ENCODE measurements at places on chromosomes 5 and 9. TPM values are rescaled to one million over a fixed set of nuclear protein-coding genes. Genes with fewer than 3 reads are reported as not detected.

DNA sequence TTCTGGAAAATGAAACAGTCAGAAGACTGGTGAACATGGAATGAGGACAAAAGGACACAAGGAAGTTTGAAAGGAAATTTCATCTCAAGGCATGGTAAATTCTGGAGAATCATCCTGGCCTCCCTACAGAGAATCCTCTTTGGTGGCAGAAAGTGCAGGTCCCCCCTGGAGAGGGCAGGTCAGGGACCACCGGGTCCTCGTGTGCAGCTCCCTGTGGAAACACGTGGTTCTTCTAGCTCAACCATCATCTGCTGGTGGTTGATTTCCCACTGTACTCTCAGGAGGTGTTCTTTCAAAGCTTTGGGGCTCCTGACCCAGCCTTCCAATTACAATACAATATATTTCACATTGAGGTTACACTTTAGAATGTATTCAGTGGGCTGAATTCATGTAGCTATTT, 2.6 kb upstream of the GTF3C5 start:
- H3K4me3 ChIP-seq = no peak overlapping the region
- H3K4me1 ChIP-seq = no peaks in the 10 kb centered on the region
- peaks cover 11% of the 10 kb centered on the region for H3K36me3 ChIP-seq
- no peak for DNase-seq
- H3K27ac ChIP-seq = no peak overlapping the region

- no peak overlapping the region for H3K4me3 ChIP-seq
- peaks cover 10% of the 10 kb centered on the region for H3K4me1 ChIP-seq
- H3K27ac ChIP-seq = no peak overlapping the region
- no peaks in the 10 kb centered on the region for H3K27me3 ChIP-seq
Observed at GRCh38 chr5:54765165-54766028, 220.0 kb downstream of the ESM1 start.

- DNase-seq = peak; percentile 64
- H3K27me3 ChIP-seq = no peaks in the 10 kb centered on the region
- no peaks in the 10 kb centered on the region for H3K36me3 ChIP-seq
- H3K27ac ChIP-seq = no peak overlapping the region
- no peak overlapping the region for H3K4me3 ChIP-seq
- no peaks in the 10 kb centered on the region for H3K4me1 ChIP-seq
Observed at GRCh38 chr9:127724012-127724411, 8.1 kb downstream of the TTC16 start.

- no peak overlapping the region for H3K27ac ChIP-seq
- no peaks in the 10 kb centered on the region for H3K4me1 ChIP-seq
- no peak overlapping the region for H3K4me3 ChIP-seq
- no peaks in the 10 kb centered on the region for H3K36me3 ChIP-seq
Observed at GRCh38 chr5:135501965-135502364, 33.8 kb downstream of the NEUROG1 start.

GRCh38 chr9:124593200-124593599, 86.0 kb upstream of the NR5A1 start:
- H3K27me3 ChIP-seq = no peaks in the 10 kb centered on the region
- H3K4me1 ChIP-seq = peaks cover 30% of the 10 kb centered on the region
- H3K36me3 ChIP-seq = no peaks in the 10 kb centered on the region
- no peak for DNase-seq
- peak overlapping the region; percentile 70 for H3K4me3 ChIP-seq

DNA sequence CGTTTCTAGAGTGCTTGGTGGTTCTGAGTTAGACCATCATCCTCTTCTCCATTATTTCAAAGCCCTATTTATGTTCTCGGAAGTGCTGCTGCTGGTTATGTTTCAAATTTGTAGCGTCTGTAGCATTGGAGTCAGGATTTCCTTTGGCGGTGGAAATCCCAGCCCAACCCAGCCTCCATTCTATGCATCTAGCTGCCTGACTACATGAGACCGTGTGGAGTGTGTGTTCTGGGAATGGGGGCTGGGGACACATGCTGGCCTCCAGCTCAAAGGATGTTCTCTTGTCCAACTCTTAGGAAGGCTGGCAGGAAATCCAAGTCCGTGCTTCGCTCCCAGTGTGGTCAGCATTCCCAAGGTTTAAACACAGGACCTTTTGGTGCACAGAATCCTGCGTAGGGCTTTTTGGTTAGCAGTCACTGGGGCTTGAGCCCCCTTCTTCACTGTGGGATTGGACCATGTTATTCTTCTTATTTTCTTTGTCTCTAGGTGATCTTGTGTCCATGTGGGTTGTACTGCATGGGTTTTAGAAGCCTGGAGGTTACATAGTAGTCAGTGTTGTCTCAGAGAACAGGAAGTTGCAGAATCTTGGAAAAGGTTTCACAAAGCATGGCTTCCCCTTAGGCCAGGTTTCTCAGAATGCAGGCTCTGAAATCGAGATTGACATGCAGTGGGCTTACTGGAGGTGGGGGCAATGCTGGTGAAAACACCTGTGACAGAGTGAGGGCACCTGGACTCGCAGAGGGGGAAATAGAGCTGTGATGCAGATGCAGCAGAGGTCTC, 132.2 kb downstream of the ARHGAP26 start:
- no peaks in the 10 kb centered on the region for H3K27me3 ChIP-seq
- H3K27ac ChIP-seq = peak overlapping the region; percentile 58

GRCh38 chr9:117744856-117745389, 40.7 kb downstream of the TLR4 start:
- H3K27me3 ChIP-seq = peaks cover 19% of the 10 kb centered on the region
- H3K36me3 ChIP-seq = no peaks in the 10 kb centered on the region
- DNase-seq = no peak
- peaks cover 3% of the 10 kb centered on the region for H3K4me1 ChIP-seq
- no peak overlapping the region for H3K27ac ChIP-seq

GRCh38 chr9:33880211-33881089, 63.5 kb downstream of the UBE2R2 start:
- no peak overlapping the region for H3K27ac ChIP-seq
- DNase-seq = peak; percentile 73
- peaks cover 7% of the 10 kb centered on the region for H3K4me1 ChIP-seq

DNA sequence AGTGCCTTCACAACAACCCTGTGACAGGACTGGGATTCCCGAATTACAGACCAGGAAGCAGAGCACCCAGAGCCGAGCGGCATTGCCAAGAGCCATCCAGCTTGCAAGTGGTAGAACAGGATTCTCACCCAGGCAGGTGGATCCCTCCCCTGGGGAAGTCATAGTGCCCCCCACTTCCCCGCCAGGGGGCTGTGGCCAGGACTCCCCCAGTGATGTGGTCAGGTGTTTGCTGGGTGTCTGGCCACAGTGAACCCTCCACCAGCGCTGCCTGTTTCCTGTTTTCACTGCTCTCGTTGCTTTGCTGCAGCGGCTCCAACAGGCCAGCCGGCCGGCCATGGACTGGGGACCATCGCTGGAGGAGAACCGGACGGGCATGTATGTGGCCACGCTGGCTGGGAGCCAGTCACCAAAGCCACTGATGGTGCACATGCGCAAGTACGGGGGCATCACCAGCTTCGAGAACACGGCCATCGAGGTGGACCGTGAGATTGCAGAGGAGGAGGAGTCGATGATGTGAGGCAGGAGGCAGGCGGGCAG, 19.3 kb downstream of the SLC6A7 start:
- no peak overlapping the region for H3K4me3 ChIP-seq
- no peak for DNase-seq
- H3K27ac ChIP-seq = no peak overlapping the region
- H3K27me3 ChIP-seq = no peaks in the 10 kb centered on the region

DNA sequence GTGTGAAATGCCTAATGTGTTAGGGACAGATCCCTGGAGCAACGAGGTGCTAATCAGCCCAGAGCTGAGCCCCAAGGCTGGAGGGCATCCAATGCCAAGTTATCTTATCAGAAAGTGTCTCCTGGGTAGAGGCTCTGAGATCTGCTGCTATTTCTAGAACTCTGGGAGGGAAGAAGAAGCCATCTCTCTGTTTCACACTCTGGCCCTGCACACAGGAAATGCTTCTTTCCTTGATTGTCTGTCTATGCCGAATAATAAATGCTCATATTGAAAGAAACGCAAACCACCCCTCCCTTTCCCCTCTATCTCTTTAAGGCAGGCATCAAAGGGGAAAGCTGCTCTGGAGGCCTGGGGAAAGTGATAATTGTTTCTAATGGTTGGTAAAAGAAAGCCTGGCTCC, 166.7 kb downstream of the PAPPA start:
- peaks cover 79% of the 10 kb centered on the region for H3K27me3 ChIP-seq
- H3K36me3 ChIP-seq = no peaks in the 10 kb centered on the region
- DNase-seq = peak; percentile 74
- no peak overlapping the region for H3K27ac ChIP-seq

DNA sequence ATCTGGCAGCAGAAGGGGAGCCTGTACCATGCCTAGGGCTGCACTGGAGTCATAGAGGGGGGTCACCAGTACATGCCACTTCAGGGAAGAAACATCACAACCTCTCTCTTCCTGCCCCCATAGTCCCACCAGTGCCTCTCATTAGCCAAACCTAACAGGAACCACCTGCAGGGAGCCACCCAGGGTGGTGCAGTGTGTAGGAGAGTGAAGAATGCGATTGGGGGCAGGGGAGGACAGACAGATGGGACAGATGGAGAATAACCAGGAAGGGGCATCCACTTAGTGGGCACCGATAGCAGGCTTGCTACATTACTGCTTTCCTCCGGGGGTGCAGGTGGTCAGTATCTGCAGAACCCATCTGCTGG, 19.2 kb downstream of the DAPK1 start:
- peak; percentile 63 for DNase-seq
- no peak overlapping the region for H3K27ac ChIP-seq
- H3K27me3 ChIP-seq = no peaks in the 10 kb centered on the region
- H3K4me3 ChIP-seq = no peak overlapping the region
- peaks cover 14% of the 10 kb centered on the region for H3K4me1 ChIP-seq
- H3K36me3 ChIP-seq = peaks cover 49% of the 10 kb centered on the region

- peaks cover 24% of the 10 kb centered on the region for H3K27me3 ChIP-seq
- peak; percentile 89 for DNase-seq
- H3K27ac ChIP-seq = no peak overlapping the region
- H3K4me3 ChIP-seq = no peak overlapping the region
- no peaks in the 10 kb centered on the region for H3K36me3 ChIP-seq
- no peaks in the 10 kb centered on the region for H3K4me1 ChIP-seq
Observed at GRCh38 chr5:76104027-76104426, 20.8 kb downstream of the SV2C start.

- no peaks in the 10 kb centered on the region for H3K4me1 ChIP-seq
- DNase-seq = no peak
- H3K27me3 ChIP-seq = no peaks in the 10 kb centered on the region
- H3K36me3 ChIP-seq = no peaks in the 10 kb centered on the region
Observed at GRCh38 chr9:105198865-105199264, 45.6 kb upstream of the SLC44A1 start.

- H3K27ac ChIP-seq = no peak overlapping the region
- H3K4me1 ChIP-seq = no peaks in the 10 kb centered on the region
- DNase-seq = no peak
- no peaks in the 10 kb centered on the region for H3K27me3 ChIP-seq
- no peak overlapping the region for H3K4me3 ChIP-seq
Observed at GRCh38 chr9:102985162-102985895, 9.8 kb upstream of the CYLC2 start.

The FAT2 gene
- not detected for total RNA-seq

The SLC22A4 gene
- not detected for total RNA-seq

The DOLPP1 gene
- 15.8 TPM for total RNA-seq

The GCNT1 gene
- 78.2 TPM for total RNA-seq

The KCNIP1 gene
- total RNA-seq = not detected

The GABRA1 gene
- total RNA-seq = 1.6 TPM

The PSAT1 gene
- total RNA-seq = 64.4 TPM

The GFI1B gene
- total RNA-seq = 0.67 TPM

The CDKN2B-AS1 gene
- 0.99 TPM for total RNA-seq

The PCDHA11 gene
- total RNA-seq = 9.9 TPM

The CDH6 gene
- total RNA-seq = 1.1 TPM

The SLC6A18 gene
- not detected for total RNA-seq

The SPAAR gene
- total RNA-seq = 0.25 TPM

The SH3GL2 gene
- total RNA-seq = 7.7 TPM

Measured in endodermal cell (in vitro differentiated cells).